ENCODE measurements at places on chromosomes 16 and 17.

- DNase-seq = no peak
Measured at GRCh38 chr16:79096246-79096645, 504.3 kb downstream of the MAF start.

DNA sequence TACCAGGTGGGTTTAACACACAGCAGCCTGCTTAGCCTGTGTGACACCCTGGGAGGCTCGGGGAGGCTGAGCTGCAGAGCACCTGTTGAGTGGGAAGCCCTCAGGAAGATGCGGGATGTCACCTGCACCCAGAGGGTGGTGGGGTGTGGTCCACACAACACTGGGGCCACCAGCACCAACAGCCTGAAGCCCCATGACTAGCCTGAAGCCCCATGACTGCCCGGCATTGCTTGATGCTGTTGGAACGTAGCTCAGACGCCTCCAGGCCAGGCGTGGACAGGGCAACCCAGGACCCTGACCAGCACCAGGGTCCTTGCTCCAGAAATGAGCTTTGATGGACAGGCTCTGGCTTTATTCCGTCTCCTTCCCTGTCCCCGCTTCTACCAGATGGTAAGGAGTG is 76.3 kb upstream of the ZNF469 start:
- no peak for DNase-seq

GRCh38 chr17:65712383-65713267 is 151.2 kb upstream of the AXIN2 start:
- no peak for DNase-seq

- peak; percentile 58 for DNase-seq
Measured at GRCh38 chr17:67475161-67475937, 98.3 kb downstream of the PITPNC1 start.

DNA sequence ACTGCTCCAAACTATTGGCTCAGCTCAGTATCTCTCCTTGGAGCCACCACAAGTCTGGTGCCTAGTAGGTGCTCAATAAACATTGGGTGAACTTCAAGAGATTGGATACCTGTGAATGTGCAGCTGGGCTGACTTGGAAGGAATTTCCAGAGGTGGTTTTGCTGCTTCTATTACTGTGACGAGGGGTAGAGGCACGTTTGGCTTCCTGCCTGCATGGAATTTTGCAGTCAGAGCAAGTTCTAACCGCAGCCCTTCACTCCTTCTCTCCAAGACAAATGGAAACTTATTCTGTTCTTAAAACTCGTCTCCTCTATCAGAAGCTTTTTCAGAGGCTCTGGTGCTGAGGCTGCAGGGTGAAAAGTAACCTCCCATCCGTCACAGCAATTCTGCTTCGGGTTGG is 342.5 kb downstream of the CPPED1 start:
- no peak for DNase-seq

- no peak for DNase-seq
Measured at GRCh38 chr17:41480581-41480980, 370 bp downstream of the KRT35 start.

DNA sequence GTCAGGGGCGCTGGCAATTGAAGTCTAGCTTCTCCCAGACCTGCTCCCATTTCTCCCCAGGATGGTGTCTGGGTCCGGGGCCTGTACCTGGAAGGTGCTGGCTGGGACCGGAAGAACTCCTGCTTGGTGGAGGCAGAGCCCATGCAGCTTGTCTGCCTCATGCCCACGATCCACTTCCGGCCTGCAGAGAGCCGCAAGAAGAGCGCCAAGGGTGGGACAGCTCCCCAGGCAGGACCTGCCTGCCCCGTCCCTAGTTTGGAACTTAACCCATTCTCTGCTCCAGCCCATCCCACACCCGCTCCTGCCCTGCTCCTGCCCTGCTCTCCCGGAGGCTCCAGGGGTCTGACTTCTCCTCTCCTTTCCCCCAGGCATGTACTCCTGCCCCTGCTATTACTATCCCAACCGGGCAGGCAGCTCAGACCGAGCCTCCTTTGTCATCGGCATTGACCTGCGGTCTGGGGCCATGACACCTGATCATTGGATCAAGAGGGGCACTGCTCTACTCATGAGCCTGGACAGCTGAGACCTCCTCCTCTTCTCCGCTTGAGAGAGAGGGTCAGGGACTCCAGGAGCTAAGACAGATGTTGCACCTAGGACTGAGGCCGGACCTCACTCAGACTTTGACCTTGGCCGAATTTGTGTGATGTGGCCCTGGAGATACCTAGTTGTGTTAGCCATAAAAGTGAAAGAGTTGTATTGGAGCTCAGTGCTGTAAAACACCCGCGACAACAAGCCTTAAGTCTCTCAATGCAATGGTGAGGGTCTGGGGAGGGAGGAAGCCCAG is 814 bp upstream of the KDM6B start:
- DNase-seq = no peak

DNA sequence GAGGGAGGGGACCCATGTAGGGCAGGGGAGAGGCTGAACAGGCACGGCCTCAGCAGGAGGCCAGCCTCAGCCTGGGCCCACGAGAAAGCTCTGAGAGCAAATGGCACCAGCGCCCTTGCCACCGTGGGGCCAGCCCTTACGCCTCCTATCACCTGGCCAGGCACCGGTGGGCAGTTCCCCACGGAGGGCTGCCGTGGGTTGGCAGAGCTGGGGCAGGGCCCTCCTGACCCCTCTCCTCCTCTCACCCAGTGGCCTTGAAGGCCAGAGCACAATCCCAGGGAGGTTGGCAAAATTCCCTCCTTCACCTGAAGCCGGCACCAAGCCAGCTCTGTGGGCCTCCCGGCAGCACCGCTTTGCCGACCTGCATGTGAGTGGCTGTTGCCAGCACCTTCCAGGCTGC is 53.1 kb upstream of the ENPP7 start:
- DNase-seq = no peak

- no peak for DNase-seq
Measured at GRCh38 chr17:61011251-61011650, 333.6 kb downstream of the BCAS3 start.

GRCh38 chr17:50640686-50641351 is 6.1 kb downstream of the ABCC3 start:
- DNase-seq = no peak

GRCh38 chr17:47287639-47288038 is 34.0 kb downstream of the ITGB3 start:
- no peak for DNase-seq

DNA sequence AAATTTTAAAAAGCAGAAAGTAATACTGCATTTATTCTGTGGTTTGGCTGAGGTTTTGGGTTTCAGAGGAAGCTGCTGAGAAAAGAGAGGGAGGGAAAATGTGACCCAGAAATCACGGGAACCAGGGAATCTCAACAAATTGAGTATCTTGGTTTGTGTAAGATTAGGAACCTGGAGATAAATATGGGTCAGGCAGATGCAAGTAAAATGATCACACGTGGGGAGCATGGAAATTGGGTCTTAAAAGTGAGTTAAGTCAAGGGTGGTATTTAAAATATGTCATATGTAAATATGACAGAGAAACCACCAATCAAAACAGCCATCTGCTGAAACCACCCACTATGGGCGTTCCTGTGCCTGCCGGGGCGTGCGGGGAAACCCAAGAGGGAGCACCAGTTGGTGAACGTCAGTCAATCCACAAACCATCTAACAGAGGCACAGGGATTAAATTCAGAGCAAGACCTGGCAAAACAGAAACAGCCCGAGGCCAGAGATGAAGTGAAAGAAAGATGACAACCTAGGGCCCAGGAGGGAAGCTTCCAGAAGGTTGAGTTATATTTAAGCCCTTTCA is 33.4 kb downstream of the CDH13 start:
- no peak for DNase-seq

GRCh38 chr17:32998111-32998886 is 6.7 kb downstream of the SPACA3 start:
- DNase-seq = peak; percentile 71

DNA sequence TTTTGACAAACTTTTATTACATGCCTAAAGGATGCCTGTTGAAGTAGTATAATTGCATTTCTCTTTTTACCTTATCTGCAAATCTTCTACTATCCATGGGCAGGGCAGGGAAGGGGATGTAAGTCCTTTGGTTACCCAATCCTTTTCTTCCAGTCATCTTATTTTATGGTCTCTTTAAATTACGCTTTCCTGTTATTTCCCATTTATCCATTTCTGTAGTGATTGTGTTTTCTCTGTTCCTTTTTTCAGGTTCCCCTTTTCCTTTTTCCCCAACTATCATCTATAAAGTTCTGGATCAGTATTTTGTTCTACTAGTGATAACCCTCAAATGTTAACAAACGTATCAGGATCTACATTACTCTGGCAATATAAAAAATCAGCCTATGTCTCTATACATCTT is 3.3 kb upstream of the ABCA9 start:
- DNase-seq = no peak

- DNase-seq = no peak
Measured at GRCh38 chr16:25707982-25708583, 16.3 kb downstream of the HS3ST4 start.

- no peak for DNase-seq
Measured at GRCh38 chr17:613725-614124, 100.9 kb downstream of the VPS53 start.

DNA sequence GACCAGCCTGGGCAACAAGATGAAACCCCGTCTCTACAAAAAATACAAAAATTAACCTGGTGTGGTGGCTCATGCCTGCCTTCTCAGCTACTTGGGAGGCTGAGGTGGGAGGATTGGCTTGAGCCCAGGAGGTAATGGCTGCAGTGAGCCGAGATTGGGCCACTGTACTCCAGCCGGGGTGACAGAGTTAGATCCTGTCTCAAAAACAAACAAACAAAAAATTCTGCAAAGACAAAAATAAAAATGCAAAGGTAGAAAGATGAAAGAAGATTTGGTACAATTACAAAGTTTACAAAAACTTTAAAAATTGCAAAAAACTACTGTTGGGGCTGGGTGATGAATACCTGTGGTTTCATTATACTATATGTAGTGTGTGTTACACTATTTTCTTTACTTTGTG is 5.5 kb upstream of the CDH1 start:
- DNase-seq = no peak

- no peak for DNase-seq
Measured at GRCh38 chr17:2647957-2648356, 54.5 kb downstream of the PAFAH1B1 start.

DNA sequence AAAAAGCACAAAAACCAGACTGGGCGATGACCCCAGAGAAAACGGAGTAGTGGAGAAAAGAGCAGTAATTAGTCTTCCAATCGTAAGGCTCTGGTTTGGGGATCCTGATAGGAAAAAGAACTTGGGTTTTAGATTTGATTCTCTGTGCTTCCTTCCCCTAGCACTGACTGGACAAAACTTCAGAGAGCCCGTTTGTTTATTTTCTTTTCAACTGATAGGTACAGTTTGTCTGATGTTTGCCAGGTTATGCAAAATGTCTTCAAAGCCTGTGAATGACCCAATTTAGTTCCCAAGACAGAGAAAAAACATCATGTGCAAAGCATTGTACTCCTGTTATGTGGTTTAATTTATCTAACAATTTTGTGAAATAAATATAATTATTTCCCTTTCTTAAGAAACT is 151.1 kb upstream of the COX10 start:
- no peak for DNase-seq

- DNase-seq = no peak
Measured at GRCh38 chr16:4115209-4115948, 863 bp downstream of the ADCY9 start.

- peak; percentile 66 for DNase-seq
Measured at GRCh38 chr17:42248351-42249179, 27.6 kb downstream of the STAT5B start.

DNA sequence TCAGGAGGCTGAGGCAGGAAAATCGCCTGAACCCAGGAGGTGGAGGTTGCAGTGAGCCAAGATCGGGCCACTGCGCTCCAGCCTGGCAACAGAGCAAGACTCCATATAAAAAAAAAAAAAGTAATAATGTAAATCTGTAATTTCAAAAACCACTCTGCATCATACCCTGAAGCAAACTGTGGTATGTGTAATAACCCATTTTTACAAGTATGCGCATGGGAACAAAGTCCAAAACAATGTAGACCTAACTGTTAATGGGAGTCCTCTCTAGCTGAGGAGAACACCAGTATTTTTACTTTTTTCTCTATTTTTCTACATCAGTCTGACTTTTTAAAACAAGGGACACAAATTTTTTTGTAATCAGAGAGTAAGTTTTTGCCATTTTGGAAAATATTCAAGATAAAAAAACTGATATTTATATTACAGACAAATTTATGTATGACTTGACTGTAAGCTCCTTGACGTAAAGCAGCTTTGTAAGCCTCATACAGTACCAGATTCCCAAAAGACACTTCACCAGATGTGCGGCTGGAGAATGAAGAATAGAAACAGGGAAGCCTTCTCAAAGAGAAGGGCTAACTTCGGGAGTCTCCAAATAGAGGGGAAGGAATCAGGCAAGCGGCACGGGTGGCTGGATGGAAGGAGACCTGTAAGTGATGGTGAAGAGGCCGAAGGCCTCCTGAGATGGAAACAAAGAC is 25.7 kb downstream of the CMTM4 start:
- DNase-seq = no peak

DNA sequence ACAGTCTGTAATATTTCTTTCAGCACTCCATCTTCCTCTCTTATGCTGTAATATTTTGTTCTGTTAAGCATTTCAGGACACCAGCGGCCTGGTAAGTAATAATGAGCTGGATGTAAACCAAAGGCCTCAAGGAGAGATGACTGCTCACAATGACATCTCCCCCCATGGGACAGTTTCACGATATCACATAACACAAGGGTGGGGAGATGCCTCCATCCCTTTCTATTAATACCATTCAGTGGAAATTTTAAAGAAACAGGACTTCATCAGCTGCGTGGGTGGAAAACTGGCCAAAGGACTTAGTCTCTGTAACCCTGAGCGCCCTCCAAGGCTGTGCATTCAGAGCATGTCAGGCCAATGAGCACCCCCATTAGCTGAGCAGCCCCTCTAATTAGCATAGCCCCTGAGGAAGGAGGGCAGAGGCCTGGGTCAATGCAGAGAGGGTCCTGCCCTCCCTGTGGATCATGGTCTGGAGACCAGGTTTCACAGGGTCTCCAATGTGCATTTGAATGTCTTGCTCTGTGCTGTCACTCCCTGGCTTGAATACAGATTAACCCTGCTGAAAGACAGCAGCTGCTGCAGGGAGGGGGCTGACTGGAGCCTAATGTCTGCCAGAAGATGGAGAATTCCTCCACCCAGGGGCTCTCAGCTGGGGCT is 156.4 kb downstream of the HS3ST2 start:
- DNase-seq = no peak

- no peak for DNase-seq
Measured at GRCh38 chr17:36144981-36145729, 31.3 kb downstream of the TBC1D3B start.

DNA sequence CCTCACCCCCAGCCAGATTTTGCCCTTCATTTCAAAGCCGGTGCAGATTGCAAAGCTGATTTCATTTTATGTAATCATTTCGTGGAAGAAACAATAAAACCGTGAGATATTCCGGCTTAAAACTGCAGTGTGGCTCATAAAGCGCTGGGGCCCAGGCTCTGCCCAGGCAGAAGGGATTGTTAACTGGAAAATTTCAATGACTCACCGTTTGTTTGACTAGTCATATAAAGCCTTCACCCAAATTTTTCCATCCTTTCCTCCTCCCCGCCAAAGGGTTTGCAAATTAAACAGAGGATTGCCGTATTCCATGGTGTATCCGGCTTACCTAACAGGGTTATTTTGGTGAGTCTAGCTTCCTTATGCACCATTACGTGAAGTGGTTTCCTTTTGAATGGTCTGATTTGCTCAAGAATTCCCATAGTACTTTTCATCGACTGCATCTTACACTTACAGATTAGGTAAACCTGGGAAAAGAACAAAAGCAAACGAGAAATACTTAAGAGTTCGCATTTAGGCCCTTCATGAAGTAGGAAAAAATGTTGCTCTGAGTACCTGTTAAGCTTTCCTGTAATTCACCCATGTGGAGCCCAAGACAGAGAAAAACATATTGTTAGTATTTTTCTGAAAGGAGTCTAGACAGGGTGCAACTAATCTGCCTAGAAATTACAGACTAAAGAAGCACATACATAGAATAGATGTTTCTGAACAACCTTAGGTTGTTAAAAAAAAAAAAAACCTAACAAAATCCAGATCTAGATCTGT is 949 bp upstream of the GSPT1 start:
- no peak for DNase-seq

Measured in stimulated activated CD4-positive, alpha-beta T cell treated with anti-CD3 and anti-CD28 coated beads, TNF-alpha, amount 100 ng/mL, for 48 hours (primary cell).